ENCODE measurements at places on chromosomes 2 and 18.
A peak's percentile ranks its signal among the peaks of the same experiment; 100 is the strongest.

- peak; percentile 97 for DNase-seq
These were observed 32.9 kb downstream of the HS1BP3 start for GRCh38 chr2:20617892-20618467.

GRCh38 chr2:239626961-239627592 is 226.3 kb upstream of the HDAC4 start:
- no peak for DNase-seq

- DNase-seq = no peak
These were observed 7.1 kb downstream of the ZNF532 start for GRCh38 chr18:58871514-58872420.

DNA sequence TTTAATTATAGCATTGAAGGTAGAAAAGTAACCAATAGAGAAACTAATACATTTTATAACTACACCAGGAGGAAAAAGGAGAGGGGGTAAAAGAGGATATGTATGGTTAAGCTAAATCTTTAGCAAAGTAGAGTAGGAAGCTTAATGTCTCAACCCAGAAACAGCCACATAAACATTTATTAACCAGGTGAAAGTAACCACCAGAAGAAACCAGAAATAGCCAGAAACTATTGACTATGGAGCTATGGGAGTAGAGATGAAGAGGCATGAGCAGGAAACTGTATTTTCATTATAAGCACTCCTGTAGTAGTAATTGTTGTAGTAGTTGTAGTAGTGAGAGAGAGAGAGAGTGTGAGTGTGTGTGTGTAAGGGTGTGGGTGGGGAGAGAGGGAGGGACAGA is 617.5 kb upstream of the CHAC2 start:
- no peak for DNase-seq

- no peak for DNase-seq
These were observed 2.1 kb downstream of the GATA6 start for GRCh38 chr18:22171258-22172119.

DNA sequence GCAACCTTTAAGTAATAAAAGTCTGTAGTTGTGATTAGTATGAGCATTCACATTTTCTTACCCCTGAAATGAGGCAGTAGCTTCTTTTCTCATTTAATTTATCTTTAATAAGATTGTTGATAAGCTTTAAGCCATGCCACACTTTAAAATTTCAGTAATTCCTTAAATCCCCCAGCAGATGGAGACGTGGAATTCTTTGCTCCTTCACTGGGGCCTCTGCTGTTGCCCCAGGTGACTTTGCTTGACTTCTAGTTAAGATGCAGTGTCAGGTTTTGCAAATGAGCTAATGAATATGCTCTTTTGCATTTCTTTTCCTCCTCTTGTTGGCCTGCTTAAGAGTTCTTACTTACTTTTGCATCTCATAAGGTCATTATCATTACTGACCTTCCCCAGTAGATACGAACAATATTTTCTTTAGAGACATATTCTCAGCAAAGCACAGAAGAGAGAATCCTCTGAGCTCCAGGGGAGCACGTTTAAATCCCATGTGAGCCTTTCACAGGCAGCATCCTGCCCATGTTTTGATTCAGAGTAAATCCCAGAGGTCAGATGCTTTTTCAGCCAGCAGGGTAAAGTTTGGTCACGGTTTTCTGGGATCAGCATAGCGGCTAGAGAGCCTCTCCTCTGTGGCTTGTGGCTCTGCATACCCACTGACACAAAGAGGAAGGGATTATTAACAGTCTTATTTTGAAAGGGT is 222.9 kb downstream of the PTPRM start:
- DNase-seq = no peak

- no peak for DNase-seq
These were observed 5.4 kb downstream of the TGFBRAP1 start for GRCh38 chr2:105324101-105324500.

DNA sequence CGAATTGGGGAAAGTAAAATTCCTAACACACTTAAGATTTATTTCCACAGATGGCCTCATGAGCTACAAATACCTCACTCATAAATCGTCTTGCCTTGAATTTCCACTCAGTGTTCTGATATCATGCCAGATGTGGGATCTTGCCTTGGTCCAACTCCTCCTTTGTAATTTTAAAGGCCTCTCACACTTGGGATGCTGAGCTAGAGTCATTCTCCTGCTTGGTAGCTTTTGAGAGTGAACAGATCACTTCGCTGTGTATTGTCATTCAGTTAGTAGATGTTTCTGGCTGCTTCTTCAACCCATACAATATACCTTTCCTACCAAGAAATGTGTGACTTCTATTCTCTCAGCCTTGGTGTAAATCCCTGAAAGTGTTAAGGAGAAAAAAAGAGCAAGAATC is 309.2 kb downstream of the NRXN1 start:
- no peak for DNase-seq

GRCh38 chr2:23695890-23696751 is 230.8 kb downstream of the ATAD2B start:
- no peak for DNase-seq

GRCh38 chr2:158783923-158784322 is 11.2 kb upstream of the DAPL1 start:
- DNase-seq = no peak

DNA sequence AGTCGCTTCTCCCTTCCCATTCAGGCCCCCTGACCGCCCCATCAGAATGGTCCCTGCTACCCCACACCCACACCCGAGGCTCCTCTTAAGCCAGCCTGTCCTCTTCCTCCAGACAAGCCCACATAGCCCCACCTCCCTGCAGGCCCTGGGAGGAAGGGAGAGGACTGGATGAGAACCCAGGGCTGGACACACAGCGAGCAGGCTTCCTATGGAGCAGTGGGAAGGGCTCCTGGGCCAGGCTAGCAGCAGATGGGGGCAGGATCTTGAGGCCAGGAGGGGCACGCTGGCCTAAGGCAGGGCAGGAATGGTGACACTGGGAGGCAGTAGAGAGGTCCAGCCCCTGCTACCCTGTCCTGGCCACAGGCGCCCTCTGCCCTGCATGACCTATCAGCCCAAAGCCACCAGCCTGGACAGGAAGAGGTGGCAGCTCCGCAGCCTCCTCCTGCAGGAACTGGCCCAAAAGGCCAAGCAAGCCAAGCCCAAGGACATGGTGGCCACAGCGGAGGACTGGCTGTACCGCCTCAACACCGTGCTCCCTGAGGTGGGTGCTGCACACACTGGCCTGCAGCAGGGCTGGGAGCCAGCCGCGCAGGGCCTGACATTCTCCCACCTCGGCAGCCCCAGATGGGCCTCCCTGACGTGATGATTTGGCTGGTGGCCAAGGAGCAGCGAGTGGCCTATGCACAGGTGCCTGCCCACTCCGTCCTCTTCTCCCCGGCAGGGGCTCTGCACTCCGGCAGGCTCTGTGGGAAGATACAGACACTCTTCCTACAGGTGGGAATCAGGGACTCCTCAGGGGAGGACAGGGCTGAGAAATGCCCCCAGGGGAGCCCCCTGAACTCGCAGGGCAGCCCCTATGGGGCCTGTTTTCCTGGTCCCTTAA is 43.3 kb downstream of the FER1L5 start:
- no peak for DNase-seq

GRCh38 chr2:105510761-105511528 is 112.1 kb upstream of the FHL2 start:
- DNase-seq = no peak

- DNase-seq = no peak
These were observed 193.7 kb upstream of the ID2 start for GRCh38 chr2:8488001-8488738.

DNA sequence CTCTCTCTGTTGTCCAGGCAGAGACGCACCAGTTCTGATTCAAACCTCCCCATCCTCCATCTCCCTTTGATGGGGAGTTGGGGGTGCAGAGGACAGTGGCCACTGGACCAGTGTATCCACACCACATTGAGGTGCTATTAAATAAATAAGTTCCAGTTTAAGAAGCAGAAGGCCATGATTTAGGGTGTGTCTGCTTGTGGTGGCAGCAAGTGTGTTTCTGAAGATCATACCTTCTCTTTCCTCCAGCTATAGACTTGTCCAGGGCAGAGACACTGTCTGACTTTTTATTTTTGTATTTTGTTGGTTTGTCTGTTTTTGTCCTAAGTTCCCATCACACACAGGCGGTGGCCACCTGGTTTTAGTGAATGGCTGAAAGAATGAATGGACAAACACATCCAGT is 16.5 kb upstream of the INO80C start:
- DNase-seq = no peak

DNA sequence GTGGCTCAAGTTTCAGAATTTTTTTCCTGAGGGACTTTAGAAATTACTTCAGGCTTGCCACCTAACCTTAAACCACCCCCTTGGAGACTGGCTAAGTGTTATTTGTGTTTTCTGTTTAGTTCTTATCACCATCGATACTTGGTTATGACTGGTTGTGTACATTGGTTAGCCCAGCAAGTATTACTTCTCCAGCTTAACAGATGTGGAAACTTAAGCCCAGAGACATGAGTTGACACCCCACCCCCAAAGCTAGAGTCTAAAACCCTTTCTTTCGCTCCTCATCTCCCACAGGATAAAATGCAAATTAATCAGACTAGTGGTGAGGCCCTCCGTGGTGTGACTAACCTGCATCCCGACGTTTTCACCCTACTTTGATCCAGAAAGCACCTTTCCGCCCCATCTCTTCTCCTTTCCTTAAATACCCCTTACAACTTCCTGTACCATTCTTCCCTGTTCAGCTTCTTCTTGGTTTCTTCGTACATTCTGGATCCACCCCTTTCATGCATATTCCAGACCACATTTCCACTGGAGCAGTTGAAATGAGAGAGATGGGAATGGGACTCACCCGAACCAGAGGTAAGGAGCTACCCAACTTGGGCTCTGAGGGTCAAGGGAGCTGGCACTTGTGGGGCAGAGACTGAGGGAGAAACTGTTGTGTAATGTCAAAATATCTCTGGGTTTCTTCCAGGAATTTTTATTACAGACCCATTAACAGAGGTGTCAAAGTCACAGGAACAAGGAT is 819 bp upstream of the MAP3K2 start:
- DNase-seq = no peak

DNA sequence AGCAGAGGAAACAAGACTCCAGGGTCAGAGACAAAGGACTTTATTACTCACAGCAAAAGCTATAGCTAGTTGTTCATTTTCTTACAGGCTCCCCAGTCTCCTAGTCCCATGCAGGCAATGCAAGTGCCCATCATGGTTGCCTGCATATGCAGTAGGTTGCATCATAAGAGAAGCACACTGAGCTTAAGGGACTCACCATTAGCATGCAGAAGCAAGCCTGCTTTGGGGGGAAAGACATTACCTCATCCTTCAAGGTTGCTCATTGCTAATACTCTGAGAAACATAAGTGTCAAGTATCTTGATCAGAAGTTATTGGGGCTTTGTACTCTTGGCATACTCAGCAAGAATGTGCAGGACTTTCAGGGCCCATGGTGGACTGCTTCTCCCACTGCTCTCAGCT is 114.6 kb upstream of the CCDC68 start:
- DNase-seq = no peak

- no peak for DNase-seq
These were observed 1171.1 kb upstream of the CRIM1 start for GRCh38 chr2:35184471-35184870.

GRCh38 chr2:176175709-176176607 is 12.5 kb upstream of the HOXD1 start:
- DNase-seq = no peak

DNA sequence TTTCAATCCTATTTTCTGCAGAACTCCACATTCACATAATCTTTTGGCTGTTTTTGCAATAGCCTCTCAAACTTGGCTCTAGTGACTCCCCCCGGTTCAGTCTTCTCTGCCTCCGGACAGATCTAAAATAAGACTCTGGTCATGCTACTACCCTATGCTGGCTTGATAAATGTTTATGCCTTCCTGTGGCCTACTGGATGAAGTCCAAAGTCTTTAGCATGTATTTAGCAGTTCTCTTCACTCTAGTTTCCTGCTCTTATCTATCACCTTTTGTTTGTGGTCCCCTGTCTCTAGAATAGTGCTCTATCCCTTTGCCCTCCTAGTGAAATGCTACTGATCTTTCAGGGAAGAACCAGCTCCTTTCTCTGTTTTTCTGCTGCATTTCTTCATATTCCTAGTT is 14.4 kb downstream of the ADCYAP1 start:
- no peak for DNase-seq

GRCh38 chr2:182817558-182817957 is 48.9 kb downstream of the FRZB start:
- no peak for DNase-seq

DNA sequence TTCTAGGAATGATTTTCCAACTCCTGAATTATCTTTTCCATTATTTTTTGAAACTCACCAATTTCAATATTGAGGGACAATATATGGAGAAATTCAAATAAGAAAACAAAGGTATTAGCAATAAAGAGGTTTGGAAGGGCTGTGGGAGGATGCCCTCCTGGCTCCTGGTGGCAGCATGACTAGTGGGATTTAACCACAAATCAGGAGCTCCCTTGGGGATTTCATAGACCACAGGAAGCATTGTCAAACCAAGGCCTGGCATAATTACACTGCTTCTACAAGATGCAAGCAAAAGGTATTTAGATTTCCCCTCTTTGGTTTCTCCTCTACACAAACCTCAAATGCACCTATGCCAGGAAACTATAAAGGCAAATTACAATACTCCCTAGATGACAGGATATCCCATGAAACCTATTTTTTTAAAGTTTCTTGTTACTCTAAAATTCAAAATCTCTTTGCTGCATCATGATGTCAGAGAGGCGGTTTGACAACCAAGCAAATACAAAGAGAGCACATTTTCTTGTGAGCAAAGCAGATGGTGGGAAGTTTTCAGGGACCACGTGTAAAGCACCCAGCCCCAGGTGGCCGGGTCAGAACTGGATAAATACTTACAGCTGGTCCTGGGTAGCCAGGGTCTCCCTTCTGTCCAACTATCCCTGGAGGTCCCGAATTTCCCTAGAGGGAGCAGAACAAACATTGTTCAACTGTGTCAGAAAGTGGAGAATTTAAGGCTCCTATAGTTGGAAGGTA is 67.9 kb downstream of the COL6A3 start:
- DNase-seq = no peak

DNA sequence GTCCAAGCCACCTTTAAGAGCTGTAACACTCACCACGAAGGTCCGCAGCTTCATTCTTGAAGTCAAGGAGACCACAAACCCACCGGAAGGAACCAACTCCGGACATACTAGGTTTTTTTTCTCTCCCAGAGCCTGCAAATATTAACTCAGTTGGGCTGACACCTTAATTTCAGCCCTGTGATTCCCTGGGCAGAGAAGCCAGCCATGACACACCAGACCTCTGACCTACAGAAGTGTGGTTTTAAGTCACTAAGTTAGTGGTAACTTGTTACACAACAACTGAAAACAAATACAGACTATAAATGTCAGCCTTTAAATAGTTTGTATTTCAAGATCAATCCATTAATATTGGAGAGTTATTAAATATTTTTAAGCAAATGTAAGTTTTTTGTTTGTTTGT is 855.1 kb downstream of the TMEM182 start:
- DNase-seq = no peak

Data from suprapubic skin (tissue), 4 donors.